NCI-H1436 (cell line): ENCODE measurements at places on chromosomes 7 and 10.

GRCh38 chr10:56836659-56837058 lies 475.6 kb upstream of the ZWINT start:
- DNase-seq = no peak

DNA sequence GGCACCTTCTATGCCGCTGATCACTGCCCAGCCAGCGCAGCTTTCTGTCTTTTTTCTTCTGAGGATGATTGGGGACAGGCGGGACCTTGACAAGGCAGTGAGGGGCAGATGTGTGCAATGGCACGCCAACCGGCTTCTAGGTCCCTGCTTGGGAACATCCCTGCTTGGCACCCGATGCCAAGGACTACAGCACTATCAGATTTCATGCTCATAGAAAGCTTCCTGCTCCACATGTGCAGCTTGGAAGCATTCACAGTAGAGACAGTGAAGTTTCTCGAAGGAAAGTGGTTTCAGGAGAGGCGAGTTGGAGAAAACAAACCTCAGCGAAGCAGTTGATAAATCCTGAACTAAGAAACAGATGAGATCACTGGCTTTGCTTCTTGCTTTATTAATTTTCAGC lies 267.5 kb upstream of the HABP2 start:
- no peak for DNase-seq

DNA sequence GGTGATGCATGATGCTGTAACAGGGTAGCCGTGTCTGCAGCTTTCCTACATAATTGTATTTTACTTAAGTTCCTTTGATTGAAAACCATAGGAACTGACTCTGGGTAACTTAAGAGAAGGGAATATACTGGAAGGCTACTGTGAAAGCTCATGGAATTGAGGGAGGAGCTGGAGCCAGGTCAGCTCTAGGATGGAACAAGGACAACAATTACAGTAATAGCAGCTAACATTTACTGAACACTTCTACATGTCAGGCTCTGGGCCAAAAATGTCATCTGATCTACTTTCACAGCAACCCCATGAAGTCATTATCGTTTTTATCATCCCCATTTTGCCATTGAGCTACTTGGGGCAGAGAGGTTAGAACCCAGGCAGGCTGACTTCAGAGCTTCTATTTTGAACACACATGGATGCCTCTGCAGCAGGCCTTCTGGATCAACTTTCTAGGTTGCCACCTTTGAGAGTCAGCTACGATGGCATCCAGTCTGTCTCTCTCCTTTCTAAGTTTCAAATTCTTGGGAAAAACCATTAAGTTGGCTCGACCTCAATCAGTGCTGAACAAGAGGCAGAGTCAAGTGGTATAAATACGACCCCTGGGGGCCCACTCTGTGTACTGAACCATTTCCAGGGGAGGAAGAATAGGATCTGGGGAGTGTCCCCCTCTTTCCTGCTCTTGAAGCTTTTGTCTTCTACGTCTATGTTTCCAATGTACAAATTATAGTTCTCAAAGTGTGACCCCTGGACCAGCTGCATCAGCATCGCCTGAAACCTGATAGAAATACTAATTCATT lies 272.3 kb upstream of the PLPP4 start:
- DNase-seq = no peak

- DNase-seq = no peak
Measured at GRCh38 chr7:44971188-44971901, 7.5 kb downstream of the MYO1G start.

DNA sequence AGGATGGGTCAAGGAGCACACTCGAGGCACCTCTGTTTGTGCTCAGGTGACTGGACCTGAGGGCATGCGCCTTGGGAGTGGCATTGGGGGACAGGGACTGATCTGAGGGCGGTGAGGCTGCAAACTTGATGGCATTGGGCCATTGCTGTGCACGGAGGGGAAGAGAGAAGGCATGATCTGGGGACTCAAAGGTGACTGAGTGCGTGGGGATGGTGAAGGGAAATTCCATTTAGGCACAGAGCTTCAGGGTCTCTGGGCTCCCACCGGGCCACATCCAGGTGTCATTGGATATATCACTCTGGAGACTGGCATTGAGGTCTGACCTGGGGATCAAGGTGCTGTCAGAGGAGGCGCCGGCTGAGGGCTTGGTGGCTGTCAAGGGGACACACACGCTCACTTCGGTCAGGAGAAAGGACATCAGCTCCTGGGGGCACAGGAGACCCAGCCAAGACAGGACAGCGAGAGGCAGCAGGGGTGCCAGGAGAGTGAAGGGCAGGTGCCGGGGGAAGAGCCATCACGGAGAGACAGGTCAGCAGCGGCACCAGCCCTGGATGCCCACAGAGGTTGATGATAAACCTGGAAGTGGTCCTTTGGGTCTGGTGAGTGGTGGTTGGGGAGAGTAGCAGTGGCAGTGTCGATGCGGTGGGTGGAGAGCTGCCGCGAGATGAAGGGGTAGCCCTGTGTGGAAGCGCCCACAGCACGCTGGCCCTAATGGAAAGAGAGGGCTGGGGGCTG lies 5.5 kb downstream of the ADCK2 start:
- DNase-seq = no peak

DNA sequence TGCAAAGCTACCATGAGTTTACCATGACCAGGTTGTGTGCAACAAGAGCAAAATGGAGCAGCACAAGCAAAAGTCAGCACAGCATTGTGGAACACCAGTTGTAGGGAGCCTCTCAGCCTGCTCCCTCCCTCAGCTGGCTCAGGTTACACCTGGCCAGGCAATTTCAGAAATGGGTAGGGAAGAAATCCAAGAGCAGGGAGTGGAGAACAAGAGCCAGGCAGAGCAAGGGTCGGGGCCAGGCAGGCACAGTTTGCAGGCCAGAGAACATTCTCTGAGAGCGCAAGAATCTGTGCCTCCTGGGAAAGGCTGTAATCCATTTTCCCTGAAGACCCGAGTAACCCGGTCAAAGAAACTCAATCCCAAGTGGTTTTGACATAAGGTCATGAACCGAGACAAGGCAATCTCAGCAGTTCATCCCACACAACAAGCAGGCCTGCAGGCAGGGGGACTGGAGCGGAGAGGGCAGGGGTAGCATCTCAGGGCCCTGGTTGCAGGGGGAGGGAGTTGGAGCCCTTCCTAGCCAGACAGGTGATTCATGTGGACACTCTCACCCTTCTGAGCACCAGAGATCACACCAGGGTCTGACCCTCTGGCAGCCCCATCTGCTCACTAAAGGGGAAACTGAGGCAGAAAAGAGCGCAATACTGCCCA lies 258.4 kb downstream of the PLXNA4 start:
- DNase-seq = no peak

DNA sequence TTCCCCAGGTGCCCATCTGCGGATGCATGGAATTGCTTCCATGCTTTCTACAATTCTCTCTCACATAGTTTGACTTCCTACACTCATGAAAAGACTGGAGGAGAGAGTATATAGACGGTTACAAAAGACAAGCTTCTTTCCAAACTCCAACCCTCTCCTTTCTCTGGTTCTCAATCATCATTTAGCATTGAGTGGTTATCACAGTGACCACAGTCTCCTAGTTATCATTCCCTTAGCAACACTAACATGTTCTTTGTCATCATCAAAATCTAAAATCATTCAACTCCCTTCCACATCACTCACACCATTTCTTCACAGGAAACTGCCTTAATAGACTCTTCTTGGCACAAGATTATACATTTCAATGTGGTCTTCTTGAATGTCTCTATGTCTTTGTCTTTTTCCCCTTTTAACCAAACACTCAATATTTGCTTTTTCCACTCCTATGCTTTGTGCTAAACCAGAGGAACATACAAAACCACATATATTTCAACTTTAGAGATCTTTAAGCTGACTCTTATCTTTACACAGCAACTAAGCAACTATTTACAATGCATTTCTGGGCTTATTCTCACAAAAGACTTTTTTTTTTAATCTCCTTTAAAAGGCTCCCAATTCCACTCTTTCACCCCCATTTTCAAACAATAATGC lies 126.3 kb downstream of the CNOT4 start:
- DNase-seq = no peak

GRCh38 chr10:82171899-82172298 lies 296.9 kb downstream of the NRG3 start:
- DNase-seq = no peak

DNA sequence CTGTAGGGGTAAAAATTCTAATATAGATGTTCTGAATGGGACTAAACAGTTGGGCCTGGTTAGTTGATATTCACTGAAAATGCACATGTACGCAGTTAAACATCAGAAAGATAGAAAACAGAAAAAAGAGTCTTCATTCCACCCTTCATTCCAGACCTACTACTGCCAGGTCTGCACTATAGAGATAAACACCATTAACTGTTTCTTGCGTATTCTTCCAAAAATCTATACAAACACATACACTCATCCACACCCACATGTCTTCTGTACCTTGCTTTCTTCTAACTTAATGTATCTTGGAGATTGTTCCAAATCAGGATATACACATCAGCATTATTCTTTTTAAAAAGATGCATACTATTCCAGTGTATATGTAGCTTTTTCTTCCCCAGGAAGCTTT lies 13.9 kb upstream of the CLEC2L start:
- DNase-seq = no peak

DNA sequence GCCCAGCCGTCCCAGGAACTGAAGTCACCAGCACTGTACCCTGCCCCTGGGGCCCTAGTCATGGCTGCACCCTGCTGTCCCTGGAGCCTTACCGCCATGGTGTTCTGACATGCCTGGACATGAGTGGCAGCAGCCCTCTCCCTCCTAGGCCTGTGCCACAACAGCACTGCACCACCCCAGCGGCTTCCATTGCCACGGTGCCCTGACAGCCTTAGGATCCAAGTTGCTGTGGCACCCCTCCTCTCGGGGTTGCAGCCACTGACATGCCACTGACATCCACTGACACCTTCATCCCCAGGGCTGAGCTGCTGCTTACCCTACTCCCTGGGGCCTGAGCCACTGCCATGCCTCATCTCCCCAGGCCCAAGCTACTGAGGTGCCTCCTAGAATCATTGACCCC lies 39.6 kb upstream of the SHH start:
- DNase-seq = no peak

DNA sequence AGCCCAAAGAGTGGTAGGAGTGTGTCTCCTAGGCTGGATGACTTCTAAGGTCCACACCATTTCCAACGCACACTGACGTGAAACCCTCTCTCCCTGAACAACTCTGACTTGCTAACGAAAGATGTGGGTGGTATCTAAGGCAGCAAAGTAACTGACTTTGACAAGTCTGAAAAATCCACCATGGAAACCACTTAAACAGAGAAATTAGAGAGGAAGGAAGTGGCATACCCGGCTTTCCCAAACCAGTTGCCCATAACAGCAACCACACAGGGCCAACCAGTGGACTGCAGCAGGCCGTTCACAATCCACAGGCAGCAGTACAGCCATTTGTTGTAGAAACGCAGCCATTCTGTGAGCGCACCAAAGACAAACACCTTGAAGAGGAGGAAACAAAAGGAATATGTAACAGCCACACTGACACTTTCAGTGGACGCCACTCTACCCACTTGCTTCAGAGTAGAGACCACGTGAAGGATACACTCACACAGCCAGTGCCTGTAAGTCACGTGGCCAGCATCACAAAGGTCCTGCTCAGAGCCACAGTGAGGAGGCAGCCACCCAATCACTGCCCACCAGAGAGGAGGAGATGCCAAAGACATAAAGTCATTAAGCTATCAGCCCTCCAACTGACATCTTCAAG lies 39.8 kb downstream of the SLC37A3 start:
- DNase-seq = no peak

DNA sequence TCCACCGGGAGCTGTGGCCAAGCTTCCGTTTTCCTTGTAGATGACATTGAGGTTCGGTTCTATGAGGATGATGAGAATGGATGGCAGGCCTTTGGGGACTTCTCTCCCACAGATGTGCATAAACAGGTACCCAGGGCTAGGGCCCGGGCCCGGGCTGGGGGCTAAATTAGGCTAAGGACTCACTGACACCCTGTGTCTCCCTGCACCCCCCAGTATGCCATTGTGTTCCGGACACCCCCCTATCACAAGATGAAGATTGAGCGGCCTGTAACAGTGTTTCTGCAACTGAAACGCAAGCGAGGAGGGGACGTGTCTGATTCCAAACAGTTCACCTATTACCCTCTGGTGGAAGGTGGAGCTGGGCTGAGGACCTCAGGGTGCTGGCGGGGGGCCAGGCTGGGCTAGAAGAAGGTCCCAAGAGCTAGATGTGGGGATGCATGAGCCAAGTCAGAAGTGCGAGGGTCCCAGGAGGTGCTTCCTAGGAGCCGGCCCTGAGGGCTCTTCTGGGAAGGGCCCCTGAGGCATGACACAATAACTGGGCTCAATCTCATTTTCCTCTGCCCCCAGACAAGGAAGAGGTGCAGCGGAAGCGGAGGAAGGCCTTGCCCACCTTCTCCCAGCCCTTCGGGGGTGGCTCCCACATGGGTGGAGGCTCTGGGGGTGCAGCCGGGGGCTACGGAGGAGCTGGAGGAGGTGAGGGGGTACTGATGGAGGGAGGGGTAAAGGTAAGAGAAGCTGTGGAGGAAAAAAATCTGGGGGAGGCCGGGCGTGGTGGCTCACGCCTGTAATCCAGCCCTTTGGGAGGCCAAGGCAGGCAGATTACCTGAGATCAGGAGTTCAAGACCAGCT lies 2.9 kb downstream of the NFKB2 start:
- DNase-seq = no peak

DNA sequence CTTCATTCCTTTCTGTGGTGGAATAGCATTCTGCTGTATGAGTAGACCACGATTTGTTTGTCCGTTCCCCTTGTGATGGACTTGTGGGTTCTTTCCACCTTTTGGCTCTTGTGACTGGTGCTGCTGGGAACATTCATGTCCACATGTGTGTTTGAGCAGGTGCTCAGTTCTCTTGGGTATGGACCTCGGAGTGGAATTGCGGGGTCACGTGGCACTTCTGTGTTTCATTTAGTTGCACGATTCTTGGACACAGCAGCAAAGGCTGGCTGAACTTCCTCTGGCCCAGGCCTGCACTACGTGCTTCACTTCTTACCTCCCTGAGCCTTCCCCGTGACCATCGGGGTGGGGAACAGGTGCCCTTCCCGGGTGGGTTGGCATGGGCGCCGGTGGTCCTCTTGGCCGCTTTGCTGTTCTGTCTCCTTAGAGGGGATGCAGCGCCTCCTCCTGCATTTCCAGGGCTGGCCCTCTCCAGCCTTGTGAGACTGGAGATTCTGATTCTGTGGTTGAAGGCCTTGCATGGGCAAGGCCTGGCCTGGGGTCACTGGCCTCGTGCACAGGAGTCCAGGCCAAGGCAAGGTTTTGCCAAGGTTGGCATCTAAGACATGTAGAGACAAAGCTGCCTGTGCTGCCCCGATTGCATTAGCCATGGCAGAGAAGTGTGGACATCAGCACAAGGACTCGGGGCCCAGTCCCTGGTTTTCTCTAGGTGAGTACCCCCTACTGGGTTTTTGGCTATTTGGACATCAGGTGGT lies 25.1 kb downstream of the DOCK1 start:
- DNase-seq = no peak

DNA sequence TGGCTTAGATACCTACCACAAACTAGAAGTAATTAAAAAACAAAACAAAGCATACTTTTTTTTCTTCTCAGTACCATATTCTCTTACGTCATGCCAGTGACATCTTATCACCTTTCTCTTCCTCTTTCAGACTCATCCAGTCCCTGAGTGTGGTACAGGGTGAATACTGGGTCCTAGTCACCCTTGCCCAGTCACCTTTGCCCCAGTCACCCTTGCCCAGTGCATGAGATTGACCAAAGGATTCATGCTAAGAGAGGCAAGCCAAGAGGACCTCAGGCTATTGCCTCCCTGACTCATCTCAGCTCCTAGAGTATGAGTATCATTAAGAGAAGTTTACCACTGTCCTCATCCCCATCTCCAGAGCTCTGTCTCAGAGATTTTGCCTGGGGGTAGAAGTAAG lies 10.0 kb upstream of the TSPAN12 start:
- DNase-seq = no peak
